Effector CD8-positive, alpha-beta T cell (primary cell): ENCODE measurements at places on chromosomes 12 and 14.

GRCh38 chr12:62654326-62655241, 188.0 kb downstream of the MON2 start:
- DNase-seq = no peak

DNA sequence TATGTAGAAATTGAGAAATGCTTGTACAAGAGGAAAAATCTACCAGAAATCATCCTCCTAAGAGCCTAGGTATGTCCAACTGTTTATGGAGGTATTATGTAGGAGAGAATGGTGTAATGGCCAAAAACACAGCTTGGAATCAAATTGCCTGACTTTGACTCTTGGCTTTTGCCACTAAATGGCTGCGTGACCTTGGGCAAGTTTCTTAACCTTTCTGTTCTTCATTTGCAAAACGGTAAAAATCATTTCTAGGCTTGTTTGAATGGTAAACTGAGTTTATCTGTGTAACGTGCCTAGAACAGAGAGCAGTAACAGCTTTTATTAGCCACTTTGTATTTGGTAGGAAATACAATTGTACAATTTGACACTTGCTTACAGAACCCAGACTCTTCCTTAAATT, 4.9 kb upstream of the GRIP1 start:
- DNase-seq = no peak

DNA sequence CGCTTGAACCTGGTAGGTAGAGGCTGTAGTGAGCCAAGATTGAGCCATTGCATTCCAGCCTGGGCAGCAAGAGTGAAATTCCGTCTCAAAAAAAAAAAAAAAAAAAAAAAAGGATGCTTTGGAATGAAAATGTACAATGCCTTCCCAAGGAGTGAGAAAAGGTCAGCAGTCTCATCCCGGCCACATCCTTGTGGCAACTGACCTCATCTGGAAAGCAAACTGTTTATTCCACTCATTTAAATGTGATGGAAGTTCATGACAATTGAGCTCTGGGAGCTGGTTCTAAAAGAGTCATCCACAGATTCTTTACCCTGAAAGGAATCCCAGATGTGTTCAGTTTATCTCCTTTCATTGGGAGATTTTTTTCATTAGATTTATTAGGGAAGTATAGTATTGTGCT, 19.4 kb upstream of the LIMA1 start:
- no peak for DNase-seq

DNA sequence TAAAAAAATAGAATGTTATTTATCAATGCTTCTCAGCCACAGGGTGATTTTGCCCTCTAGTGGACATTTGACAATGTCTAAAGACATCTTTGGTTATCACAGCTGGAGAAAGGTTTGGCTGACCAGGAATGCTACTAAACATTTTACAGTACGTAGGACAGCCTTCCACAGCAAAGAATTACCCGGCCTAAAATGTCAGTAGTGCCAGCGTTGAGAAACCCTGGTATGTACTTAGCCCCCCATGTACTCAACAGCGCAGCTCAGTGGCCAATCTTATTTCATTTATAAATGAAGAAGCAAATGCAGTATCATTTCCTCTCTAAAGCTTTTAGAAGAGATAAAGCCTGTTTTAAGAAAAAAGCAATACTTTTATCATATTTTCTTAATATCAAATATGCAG, 5.8 kb downstream of the MARK3 start:
- DNase-seq = peak; percentile 24

GRCh38 chr12:46702581-46703344, 123.0 kb downstream of the SLC38A4 start:
- no peak for DNase-seq

DNA sequence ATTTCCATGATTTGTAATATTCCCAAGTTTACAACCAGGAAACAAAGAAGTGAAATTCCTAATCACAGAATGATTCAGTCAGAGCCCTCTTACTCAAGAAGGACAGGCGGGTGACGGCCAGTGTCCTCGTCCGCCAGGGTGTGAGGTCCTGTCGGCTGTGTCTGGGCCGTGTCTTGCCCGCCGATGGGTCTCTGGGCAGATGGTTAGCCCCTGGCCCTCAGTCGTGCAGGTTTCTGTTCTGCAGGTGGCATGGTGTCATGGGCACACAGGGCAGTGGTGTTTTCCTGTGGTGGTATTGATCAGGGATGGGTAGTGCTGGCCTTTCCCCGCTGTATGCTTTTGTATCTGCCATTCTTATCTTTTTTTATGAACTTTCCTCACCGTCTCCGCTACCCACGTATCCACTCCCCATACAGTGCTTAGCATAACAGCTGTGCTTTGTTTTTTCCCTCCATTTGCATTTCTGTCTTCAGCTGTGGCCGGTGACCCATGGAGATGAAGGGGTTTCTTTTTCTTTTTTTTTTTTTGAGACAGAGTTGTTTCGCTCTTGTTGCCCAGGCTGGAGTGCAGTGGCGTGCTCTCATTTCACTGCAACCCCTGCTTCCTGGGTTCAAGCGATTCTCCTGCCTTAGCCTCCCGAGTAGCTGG, 100.7 kb downstream of the TSPAN9 start:
- DNase-seq = no peak
